Tibial nerve (tissue), 4 donors: ENCODE measurements at places on chromosomes 3 and 15.

DNA sequence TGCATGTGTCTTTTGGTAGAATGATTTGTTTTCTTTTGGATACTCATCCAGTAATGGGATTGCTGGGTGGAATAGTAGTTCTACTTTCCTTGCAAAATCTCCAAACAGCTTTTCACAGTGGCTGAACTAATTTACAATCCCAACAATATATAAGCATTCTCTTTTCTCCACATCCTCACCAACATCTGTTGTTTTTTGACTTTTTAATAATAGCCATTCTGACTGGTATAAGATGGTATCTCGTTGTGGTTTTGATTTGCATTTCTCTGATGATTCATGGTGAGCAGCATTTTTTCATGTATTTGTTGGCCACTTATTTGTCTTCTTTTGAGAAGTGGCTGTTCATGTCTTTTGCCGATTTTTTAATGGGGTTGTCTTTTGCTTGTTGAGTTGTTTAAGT lies 55.8 kb downstream of the ST8SIA2 start:
- DNase-seq = no peak

DNA sequence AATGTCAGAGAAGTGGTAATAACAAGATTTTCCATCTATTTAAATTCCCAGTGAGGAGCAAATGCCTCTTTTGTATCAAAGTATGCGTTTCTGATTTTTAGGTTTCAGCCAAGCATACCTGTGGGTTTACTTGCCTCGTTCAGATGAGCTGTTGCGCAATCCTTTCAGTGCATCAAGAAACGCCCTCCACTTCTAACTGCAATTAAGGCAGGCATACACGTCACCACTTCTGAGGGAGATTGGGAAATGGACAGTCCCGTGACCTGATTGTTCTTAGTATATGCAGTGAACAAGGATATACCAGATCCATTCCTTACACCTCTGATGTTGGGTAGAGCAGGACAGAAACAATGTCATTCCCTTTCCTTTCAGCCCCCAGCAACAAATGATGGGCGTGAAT lies 219.0 kb downstream of the ITPR1 start:
- no peak for DNase-seq

DNA sequence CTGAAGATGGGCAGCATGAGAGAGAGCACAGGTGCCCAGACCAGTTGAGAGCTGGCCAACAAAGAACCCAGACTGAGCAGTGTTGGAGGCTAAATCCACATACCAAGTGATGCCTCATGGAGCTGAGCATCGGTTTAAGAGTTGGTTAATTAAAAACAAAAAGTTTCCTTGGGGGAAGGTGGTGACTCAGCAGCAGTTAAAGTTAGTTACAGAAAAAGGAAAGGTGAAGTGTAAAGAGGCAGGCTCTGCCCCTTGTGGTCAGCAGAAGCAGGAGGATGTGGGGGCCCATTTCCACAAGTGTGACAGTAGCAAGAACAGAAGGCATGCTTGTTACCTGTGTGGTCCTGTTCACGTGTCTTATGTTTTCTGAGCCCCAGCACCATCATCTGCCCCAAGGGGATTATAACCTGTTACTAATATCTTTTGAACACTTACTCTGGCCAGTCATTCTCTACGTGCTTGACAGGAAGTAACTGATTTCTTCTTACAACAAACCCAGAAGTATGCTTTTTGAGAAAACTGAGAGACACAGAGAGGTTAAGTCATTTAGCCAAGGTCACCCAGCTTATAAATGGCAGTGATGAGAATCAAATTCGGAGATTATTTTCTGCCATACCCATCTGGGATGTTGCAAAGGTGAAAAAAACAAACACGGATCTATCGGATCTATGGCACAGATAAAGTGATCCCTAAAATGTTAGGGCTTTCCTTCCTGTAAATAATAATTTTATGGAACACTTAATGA lies 91.0 kb downstream of the EPHB1 start:
- no peak for DNase-seq

GRCh38 chr3:159779883-159780282 lies 208.8 kb upstream of the IL12A start:
- no peak for DNase-seq

DNA sequence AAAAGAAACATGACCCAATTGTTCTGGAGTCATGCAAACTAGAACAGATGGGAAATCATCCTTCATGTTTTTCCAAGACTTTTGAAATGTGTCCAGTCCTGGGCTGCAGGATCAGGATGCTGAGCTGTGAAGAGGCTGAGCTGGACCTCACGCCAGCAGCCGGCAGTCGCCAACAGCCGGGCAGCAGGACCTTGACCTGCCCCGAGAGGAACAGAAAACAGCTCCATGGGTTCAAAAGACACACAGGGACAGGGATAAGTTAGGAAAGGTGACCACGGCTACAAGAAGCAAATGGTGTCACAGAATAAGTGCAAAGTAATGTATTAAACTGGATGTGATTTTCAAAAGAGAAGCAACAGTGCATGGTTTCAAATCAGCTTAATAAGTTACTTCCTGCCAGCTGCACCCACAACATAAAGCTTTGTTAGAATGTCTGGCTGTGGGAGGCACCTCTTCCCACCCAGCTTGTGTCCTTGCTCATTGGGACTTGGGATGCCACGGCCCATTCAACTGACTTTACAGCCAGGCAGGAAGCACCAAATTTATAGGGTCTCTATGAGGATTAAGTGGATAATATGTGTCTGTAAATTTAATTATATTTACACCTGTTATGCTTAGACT lies 266.4 kb downstream of the GABRG3 start:
- no peak for DNase-seq

GRCh38 chr3:192851821-192852372 lies 65.8 kb downstream of the MB21D2 start:
- no peak for DNase-seq

DNA sequence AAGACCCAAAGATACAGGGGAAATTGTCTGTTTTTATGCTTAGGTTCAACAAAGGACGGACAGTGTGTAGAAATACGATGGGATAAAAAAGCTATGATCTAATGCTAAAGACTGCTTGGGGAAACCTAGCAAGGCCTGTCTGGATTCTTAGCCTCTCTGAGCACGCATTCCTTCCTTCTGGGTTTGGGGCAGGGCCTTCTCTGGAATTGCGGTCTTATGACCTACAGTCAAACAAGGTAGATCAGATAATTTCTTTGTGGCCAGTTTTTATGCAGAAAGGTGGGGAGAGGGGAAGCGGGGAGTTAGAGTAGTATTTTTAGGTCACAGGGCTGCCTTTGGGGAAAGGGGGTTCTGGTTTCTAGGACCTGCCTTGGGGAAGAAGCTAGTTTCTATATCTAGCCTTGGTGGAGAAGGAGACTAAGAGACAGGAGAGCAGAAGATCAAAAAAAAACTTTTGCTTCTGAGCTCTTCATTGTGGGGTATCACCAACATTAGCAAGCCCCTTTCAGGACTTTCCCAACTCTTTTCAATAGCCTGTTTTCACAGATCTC lies 39.1 kb upstream of the LIPC start:
- no peak for DNase-seq

DNA sequence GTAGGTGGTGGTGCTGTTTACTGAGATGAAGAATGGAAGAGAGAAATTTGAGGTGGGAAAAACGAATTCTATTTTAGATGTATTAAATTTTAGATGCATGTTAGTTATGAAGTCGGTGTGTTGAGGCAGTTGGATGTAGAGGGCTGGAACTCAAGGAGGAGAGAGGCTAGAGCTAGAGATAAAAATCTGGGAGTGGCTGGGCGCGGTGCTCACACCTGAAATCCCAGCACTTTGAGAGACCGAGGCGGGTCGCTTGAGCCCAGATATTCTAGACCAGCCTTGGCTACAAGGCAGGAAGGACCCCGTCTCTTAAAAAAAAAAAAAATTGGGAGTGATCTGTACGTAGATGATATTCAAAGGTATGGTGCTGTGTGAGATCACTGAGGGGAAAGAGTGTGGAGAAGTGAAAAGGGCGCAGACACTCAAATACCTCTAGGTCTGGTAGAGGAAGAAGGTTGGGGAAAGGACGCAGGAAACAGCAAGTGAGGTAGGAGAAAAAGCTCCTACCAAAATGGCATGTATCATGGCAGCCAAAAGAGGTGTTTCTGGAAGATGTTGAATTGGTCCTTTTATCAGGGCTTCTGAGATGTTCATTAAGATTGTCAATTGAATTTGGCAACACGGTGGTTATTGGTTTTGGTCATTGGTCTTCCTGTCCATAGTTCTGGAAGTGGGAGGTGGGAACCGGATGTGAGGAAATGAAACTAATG lies 1.8 kb downstream of the YEATS2 start:
- DNase-seq = no peak

DNA sequence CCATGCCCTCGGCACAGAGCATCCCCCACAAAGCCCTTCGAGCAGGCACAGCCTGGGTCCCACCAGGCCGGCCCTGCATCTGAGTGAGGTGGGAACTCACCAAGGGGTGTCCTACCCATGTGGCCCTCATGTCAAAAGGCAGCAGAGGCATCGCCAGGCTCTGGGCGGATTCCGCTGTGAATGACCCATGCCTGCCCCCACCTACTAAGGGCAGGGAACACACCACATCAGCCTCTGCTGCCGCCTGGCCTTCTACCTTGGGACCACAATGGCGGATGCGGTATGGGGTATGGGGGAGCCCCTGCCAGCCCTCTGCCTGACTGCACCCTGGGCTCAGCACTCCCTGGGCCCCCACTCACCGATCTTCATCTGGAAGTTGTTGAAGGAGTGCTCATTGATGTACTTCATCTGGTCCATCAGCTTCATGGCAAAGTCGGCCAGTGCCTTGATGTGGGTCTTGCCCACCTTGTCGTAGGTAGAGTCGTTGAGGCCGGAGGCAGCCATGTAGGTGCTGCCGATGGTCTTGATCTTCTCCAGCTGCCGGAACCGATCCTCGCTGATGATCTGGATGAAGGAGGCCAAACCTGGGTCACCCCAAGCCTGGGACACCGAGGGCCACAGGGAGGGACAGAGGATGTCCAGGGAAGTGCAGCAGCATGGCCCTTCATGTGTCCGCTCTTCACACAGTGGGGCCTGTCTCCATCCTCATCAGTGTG lies 87.8 kb downstream of the SEC22A start:
- DNase-seq = no peak
